ENCODE measurements at places on chromosomes 11 and 22.

GRCh38 chr11:43282607-43283440 is 29.0 kb upstream of the API5 start:
- DNase-seq: peak; percentile 68

DNA sequence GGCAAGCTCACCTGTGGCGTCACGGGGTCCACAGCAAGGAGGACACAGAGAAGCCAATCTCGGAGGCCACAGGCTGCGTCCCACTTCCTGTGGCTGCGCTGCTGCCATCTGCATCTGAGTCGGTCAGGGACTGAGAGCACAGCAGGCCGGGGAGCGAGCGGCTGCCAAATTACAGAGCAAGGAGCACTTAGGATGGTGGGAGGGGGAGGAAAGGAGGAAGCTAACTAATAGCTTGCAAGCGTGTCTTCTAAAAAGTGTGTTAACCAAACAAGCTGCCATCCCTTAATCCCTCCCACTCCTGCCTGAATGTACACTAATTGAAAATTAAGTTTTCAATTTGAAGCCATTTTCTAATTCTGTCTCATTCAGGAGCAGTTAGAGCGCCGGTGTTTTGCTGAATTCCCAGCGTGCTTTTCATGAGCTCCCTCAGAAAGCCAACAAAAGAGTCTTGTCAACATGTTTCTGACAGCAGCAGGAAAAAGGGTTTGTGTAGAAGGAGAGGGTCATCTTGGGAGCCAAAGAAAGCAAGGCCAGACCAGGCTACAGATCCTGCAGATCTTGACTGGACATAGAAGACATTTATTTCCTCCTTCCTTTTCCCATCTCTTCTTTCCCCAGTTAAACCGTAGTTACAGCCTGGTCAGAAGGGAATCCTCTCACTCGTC is 42.4 kb upstream of the API5 start:
- peak; percentile 45 for DNase-seq

GRCh38 chr11:97269527-97269926 is 879.7 kb downstream of the JRKL start:
- DNase-seq: peak; percentile 33

- peak; percentile 94 for DNase-seq
These were observed 13.1 kb downstream of the USP2 start for GRCh38 chr11:119368121-119369034.

DNA sequence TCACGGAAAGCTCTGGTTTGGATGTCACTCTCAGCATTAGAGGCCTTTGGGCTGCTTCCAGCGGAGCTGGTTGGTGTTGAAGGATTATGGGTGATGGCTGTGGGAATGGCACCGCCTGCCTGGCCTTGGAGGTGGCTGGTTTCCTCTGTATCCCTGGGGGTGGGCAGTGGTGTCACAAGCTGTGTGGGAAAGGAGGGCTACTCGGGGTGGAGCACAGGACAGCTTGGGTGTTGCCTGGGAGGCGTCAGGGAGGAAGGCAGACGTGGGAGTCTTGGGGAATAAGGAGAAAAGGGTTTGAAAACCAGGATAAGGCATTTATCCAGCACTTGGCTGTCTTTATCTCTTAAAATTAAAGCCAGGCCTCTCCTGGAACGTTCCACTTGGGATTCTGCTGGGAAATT is 71.8 kb downstream of the ADAMTS15 start:
- no peak for DNase-seq

GRCh38 chr11:60280412-60280811 is at the start of gene MS4A4A:
Gene MS4A4A (plus strand): TSS chr11:60280666. CDS start chr11:60280676, 10 bp downstream.
- no peak for DNase-seq

- peak; percentile 31 for DNase-seq
These were observed 10.4 kb downstream of the NHERF4 start for GRCh38 chr11:119195680-119196079.

- DNase-seq: peak; percentile 49
These were observed at the start of gene SLC25A18 for GRCh38 chr22:17562906-17563870. Gene SLC25A18 (plus strand): TSS chr22:17563498. CDS start chr22:17579945, 16,447 bp downstream.

GRCh38 chr11:64529559-64530520 is 61.2 kb upstream of the SLC22A12 start:
- DNase-seq: peak; percentile 87

GRCh38 chr22:46589141-46589748 is 30.9 kb upstream of the GRAMD4 start:
- DNase-seq: no peak

- no peak for DNase-seq
These were observed 27.3 kb downstream of the PTPRJ start for GRCh38 chr11:48007677-48008076.

DNA sequence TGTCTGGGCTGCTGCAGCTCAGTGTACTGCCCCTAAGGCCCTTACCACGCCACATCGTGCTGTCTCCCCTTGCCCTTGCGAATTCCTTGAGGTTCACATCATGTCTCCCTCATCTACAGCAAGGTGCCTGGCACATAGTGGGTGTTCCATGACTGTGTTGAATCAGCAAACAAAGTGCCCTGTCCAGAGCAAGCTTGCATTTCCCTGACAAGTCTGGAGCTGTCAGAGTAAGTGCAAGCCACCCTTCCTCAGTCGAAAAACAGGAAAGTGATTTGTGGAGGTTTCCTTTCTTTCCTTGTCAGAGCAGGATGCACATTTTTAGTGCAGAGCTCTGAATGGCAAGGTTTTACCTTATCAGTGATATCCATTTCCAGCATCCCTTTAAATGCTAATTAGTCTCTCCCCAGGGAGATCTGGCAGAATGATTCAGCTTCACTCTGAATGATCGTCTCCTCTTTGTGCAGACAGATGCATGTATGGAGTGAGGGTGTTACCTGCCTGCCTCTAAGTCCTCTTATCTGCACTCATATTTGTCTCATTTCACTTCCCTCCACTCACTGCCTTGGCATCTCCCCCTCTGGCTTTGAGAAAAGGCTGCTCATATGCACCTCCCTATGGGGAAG is 331.2 kb downstream of the TMEM135 start:
- peak; percentile 5 for DNase-seq

- no peak for DNase-seq
These were observed 53.3 kb upstream of the LINC01488 start for GRCh38 chr11:69427906-69428880.

DNA sequence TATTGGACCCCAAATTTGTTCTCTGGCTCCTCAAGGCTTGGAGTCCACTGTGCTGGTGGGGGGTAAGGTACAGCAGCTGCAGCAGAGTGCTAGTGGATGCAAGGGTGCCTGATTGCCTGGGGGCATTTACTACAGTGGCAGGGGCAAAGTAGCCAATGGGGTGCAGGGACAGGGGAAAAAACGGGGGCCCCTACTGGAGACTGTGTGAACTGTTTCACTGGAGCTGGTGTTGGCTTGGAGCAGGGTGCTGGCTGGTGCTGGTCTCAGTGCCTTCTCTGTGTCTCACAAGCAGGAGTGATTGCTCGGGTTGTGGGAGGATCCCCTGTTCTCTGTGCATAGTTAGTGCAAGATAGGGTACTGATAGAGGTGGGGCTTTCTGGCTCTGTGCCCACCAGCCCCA is 935.9 kb downstream of the JRKL start:
- DNase-seq: no peak

GRCh38 chr11:1338201-1339065 is 29.0 kb upstream of the TOLLIP start:
- no peak for DNase-seq

GRCh38 chr11:10918698-10919097 is 60.8 kb upstream of the ZBED5 start:
- no peak for DNase-seq

GRCh38 chr22:30287648-30288418 is 1.5 kb downstream of the CASTOR1 start:
- peak; percentile 85 for DNase-seq

GRCh38 chr11:6828103-6828502 is 17.4 kb upstream of the OR10A5 start:
- no peak for DNase-seq

DNA sequence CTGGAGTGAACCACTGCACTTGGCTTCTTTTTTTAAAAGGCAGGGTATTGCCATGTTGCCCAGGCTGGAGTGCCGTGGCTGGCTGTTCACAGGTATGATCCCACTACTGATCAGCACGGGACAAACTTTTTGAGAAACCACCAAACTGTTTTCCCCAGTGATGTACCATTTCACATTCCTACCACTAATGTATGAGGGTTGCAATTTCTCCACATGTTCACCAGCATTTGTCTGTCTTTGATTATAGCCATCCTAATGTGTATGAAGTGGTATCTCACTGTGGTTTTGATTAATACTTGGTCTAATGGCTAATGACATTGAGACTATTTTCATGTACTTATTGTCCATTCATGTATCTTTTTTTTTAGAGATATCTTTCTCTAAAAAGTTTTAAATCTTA is 41.5 kb upstream of the EP300 start:
- no peak for DNase-seq

GRCh38 chr11:70120674-70121073 is 42.6 kb downstream of the ANO1 start:
- no peak for DNase-seq

DNA sequence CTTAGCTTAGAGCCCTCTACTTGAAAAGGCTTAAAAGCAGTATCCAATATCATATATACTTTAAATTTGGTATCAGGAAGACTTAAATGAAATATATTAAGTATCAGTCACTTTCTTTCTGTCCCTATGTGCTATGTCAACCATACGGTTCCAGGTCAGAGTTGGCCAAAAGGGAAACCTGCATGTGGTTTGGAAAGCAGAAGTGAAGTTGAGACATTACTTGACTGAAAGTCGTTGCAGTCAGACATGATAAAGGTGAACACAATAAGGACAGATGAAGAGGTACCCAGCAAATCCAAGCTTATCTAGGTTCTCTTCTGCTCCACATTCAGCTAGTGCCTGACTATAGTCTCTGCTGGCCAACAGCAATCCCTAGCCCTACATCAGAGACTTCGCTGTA is 336.8 kb downstream of the KCNA4 start:
- no peak for DNase-seq

- no peak for DNase-seq
These were observed 9.5 kb downstream of the DRICH1 start for GRCh38 chr22:23622634-23623033.

- no peak for DNase-seq
These were observed 34.4 kb downstream of the YAP1 start for GRCh38 chr11:102144357-102145355.

DNA sequence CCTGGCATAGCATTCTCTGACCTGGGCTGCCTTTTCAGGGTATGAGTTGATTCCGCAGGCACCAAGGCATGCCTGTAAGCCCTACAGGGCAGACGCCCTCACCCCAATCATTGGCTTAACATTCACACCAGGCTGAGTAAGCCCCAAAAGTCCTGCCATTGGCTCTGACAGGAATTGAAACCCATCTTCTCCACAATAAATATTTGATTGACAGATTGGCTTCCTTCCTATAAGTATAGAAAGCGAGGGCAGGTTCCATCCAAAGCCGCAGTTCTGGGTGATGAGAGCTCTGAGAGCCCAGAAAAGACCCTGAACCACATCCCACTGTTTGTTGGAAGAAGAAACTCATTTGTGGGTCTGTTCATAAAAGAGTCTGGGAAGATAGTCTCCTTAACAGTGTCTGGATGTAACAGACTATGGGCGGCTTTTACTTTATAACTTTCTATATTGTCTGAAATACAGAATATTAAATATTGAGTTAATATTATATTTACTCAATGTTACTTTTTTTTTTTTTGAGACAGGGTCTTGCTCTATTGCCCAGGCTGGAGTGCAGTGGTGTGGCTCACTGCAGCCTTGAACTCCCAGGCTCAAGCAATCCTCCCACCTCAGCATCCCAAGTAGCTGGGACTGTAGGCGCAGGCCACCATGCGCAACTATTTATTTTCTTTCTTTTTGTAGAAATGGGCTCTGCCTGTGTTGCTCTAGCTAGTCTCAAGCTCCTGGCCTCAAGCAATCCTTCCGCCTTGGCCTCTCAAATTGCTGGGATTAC is 46.8 kb downstream of the FAM83F start:
- DNase-seq: no peak

- no peak for DNase-seq
These were observed 14.3 kb downstream of the PDGFB start for GRCh38 chr22:39230261-39231196.

- DNase-seq: peak; percentile 35
These were observed 10.4 kb upstream of the MALAT1 start for GRCh38 chr11:65488273-65489034.

DNA sequence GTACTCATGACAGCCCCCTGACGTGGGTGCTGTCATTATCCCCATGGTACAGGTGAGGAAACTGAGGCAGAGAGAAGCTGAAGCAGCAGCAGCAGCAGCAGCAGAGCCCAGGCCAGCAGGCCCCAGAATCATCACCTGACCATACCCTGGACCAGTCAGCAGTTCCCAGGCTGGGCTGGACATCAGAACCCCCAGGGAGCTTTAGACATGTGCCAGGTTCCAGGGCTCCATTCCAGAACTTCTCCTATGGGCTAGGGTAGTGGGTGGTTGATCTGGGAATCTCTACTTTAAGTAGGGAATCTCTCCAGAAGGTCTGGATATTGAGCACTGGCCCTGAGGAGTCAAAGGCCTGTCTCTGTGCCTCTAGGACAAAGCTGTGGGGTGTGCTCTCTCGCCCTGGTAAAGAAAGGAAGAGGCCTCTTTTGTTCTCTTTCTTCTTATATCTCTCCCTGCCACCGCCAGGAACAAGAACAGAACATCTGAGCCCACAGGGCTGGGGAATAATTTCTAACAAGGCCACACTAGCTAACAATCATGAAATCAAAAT is 26.6 kb downstream of the MAFF start:
- DNase-seq: no peak

GRCh38 chr11:67674442-67674871 is at the start of gene ALDH3B2:
Gene ALDH3B2 (minus strand): TSS chr11:67674623. CDS start chr11:67666935, 7,688 bp downstream.
- no peak for DNase-seq

DNA sequence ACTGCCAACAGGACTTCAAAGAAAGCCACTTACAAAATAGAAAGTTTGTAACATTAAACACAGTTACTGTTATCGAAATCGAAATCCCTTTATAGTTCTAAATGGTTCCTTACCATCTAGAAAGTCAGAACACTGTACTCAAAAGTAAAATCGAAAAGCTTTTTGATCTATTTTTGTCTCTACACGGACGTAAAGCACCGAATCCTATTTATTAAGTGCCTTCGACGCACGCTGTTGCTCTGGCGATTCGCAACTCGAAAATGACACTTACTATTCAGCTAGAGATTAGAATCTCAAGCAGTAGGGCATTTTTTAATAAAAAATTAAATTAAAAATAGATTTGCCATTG is 78.3 kb downstream of the LARGE1 start:
- DNase-seq: peak; percentile 18

DNA sequence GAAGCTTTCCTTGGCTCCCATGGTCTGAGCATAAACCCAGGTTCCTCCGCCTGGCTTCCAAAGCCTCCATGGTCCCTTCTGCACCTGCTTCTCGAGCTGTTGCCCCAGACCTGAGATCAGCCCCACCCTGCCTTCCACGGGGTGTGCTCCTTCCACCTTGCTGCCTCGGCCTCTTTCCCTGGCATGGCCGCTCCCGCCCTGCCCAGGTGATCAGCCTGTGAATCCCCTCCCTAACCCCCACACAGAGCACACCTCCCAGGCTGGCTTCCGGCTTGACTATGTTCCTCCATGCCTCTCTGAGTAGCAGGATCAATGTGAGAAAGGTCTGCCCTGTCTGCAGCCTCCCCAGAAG is 2.7 kb upstream of the PPP6R3 start:
- no peak for DNase-seq

- no peak for DNase-seq
These were observed 2.6 kb downstream of the VSIG10L2 start for GRCh38 chr11:125948278-125949051.
